Smooth muscle cell of the coronary artery (primary cell): ENCODE measurements at places on chromosomes 5 and 9. TPM values are rescaled to one million over a fixed set of nuclear protein-coding genes. Genes with fewer than 3 reads are reported as not detected.

FOXD4L6 gene
- total RNA-seq: under 0.01 and 0.08 TPM in 2 replicates

CLIC3 gene
- 1.3 and 4.6 TPM in 2 replicates for total RNA-seq

CARD6 gene
- 8.9 and 11.7 TPM in 2 replicates for total RNA-seq

TAF11L9 gene
- total RNA-seq: not detected in 2 replicates

EDIL3 gene
- 24.7 and 234 TPM in 2 replicates for total RNA-seq

ADGRD2 gene
- total RNA-seq: not detected in 2 replicates
